Activated naive CD4-positive, alpha-beta T cell (primary cell): ENCODE measurements at places on chromosomes 16 and 17.

- no peak for DNase-seq
Observed at GRCh38 chr16:283033-283805, at the start of gene PDIA2. TSS of gene PDIA2 (plus strand) at chr16:283164. CDS start at chr16:283170, 6 bp downstream.

GRCh38 chr17:75404731-75405364 lies 630 bp downstream of the GRB2 start:
- DNase-seq = peak; percentile 30

DNA sequence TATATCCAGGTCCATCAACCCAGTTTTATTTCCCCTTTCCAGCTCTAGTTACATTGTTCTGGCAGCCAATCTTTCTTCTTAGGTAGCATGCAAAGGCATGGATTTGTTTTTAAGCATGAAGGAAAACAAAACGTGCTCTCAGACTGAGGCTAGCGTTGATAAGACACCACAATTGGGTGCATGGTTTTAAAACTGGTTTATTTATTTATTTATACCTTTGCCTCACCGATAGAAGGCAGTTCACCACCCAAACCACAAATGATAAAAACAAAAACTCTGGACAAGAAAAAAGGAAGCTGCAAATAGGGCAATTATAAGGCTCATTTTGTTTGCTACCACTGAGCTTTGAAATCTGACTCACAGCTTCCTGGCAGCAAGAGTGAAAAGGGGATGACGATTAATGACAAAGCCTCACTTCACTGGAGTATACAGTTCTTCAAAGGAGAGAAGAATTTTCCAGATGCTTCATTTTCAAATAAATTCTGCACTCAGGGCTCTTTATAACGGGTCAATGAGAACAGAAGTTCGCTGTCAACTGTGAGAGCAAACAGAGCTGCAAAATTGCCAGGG lies 278.4 kb upstream of the IRX5 start:
- no peak for DNase-seq

- no peak for DNase-seq
Observed at GRCh38 chr17:77691216-77692085, 267.1 kb upstream of the TNRC6C start.

- DNase-seq = no peak
Observed at GRCh38 chr16:26772503-26772902, 294.2 kb upstream of the C16orf82 start.

- no peak for DNase-seq
Observed at GRCh38 chr17:16381496-16381820, 567 bp downstream of the UBB start.

DNA sequence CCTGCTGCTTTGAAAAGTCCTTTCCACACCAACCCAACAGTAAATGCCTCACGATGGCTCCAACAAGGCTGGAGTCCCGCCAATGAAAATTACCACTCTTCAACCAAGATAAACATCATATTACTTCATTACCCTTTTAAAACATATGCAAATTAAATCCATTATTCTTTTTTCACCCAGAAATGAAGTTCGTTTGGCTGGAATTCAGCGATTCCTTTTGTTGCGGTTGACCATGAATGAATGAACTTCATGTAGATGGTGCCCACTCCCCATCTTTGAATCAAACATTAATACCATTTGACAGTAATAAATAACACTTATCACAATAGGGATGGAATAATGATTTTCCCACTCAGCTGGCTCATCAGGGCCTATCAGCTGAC lies 211.5 kb upstream of the TOX3 start:
- DNase-seq = no peak

DNA sequence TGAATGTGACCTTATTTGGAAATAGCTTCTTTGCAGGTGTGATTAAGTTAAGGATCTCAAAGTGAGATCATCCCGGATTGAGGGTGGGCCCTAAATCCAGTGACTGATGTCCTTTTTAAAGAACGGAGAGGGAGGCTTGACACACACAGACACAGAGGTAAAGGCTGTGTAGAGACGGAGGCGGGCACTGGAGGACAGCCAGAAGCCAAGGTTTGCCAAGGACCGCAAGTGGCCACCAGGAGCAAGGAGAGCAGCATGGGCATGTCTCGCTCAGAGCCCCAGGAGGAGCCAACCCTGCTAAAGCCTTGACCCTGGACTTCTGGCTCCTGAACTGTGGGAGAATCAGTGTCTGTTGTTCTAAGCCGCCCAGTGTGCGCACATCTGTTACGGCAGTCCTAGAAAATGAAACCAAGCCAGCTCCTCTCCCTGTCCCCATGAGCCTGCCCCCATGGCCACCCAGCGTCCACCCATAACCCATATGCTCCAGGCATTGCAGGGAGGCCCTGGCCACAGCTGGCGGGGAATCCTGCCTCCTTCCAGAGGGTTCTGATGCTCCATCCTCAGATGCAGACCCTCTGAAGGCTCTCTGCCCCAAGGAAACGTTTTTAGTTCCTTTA lies 15.2 kb downstream of the CNGB1 start:
- no peak for DNase-seq

DNA sequence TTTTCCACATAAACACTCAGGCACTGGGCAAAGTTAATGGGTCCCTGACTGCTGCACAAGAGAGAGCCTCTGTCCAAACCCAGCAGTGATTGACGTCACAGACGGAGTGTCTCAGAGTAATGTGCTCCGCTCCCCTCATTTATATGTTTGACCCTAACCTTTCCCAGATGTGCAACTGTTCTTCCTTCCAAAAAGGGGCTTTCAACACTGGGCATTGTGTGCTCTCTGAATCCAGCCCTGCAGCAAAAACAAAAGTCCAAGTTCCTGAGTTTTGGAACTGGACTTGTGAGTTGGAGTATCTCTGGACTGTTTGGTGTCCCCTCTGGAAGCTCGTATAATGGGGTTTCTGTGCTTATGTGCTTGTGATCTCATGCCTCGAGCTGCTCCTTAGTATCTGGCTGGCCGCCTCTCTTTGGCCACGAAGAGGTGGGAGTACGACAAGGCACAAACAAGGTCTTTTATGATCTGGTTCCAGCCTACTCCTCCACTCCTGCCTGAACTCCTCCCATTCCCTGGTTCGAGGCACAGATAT lies 76.4 kb upstream of the SMIM36 start:
- DNase-seq = no peak

GRCh38 chr17:4417129-4417667 lies 16.5 kb upstream of the SPNS3 start:
- DNase-seq = no peak

- no peak for DNase-seq
Observed at GRCh38 chr16:88047462-88047861, 96.2 kb downstream of the BANP start.

DNA sequence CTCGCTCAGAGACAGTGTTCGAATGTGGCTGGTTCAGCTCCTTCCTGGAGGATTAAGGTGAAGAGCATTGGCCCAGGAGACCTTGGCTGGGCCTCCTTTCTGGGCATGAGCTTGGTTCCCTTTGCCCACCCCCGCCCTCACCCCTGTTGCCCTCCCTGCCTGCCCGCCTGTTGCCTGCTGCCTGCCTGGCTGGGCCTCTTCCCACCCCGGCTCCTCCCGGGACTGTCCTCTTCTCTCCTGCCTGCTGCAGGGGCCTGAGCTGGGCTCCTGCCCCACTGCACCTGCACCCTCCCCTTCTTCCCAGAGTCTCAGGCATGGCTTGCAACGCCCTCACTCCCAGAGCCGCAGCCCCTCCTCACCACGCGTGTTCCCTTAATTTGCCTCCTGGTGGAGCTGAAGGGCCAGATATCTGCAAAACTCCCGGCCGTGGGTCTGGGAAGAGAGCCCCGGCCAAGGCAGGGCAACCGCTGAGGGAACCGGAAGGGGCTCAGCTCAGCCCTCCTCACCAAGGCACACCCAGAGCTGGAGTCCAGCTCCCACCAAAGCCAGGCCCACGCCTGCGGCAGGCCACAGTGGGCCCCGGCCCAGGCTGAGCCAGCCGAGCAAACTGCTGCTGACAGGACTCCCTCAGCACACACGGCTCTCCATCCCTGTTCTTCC lies 31.2 kb downstream of the MNT start:
- no peak for DNase-seq

- no peak for DNase-seq
Observed at GRCh38 chr17:35213412-35213940, 19.3 kb upstream of the SLC35G3 start.

GRCh38 chr17:74391771-74392170 lies 24.5 kb downstream of the GPR142 start:
- DNase-seq = no peak

DNA sequence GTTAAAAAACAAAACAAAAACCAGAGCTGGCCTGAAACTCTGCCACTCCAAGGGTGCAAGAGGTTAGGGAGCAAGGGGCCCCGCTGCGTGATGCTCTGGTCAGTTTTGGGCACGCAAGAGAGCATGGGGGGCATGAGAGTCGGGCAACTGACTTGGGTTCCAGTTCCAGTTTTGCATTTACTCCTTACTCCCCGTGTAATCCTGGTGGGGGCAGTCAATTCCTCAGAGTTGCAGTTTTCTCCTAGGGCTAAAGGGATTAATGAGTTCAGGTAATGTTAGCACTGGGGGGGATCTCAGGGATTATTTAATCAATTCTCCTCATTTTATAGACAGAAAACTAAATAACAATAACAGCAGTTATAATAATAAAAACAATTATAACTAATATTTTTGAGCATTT lies 72.9 kb upstream of the PMFBP1 start:
- no peak for DNase-seq

DNA sequence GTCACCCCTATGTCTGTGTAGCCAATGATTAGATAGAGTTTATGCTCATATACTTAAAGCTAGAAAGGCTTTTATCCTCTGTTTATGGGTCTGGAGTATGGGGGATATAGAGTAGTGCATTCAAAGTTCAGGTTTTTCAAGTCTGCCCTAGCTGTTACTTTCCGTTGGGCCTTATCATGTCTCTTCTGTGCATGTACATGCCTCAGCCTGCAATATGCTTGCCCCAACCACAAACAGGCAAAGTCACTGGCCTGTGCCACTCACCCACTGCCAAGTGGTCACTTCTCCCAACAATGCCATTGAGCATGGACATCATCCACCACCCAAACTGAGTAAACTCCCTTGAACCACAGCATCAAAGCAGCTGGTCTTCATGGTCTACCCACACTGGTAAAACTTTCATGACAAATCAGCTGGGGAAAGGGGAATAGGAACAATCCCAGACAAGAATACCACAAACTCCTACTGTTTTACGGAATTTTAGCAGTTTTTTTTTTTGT lies 70.3 kb upstream of the C17orf78 start:
- no peak for DNase-seq

DNA sequence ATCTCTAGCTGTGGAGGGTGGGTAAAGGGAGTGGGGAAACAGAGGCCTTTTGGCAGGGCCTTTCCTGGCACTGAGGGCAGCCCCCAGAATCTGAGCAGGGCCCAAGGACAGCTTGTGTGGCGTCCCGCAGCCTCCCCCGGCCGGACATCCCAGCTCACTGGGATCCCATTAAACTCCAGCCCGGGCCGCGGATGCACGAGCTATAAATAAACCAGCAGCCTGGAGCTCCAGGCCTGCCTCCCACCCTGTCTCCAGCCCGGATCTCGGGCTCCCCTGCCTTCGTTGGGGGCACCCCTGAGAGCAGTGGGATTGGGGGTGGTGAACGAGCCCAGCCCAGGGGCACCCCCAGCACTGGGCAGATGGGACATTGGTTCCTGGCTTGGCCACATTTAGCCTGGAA lies 13.8 kb upstream of the AATK start:
- DNase-seq = no peak

DNA sequence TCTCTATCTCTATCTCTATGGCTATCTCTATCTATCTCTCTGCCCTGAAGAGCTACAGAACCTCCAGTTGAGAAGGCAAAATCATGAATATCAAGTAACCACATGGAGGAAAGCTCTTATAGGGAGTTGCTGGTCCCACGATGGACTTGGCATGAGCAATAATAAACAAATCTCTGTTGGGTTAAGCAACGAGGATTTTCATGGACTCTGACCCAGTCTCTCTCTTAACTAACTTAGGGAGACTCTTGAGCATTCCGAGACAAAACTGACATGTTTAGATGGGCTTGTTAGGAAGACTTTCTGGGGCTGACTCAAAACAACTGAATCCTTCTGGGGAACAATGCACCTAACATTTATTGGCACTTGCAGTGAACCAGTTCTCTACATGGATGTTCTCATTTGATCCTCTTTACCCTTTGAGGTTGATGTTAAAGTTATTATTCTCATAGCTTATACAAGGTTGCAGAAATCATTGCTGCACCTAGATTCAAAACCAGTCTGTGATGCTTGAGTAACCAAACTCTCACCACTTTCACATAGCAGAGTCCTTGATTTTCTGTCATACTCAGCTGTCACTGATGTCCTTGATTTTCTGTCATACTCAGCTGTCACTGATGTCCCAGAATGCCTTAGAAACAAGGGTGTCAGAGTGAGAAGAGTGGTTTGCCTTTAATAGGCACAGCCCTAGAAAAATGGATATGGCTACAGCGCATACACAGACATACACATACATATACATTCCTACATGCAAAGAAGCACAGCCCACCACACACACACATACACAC lies 354.6 kb upstream of the MAF start:
- no peak for DNase-seq

GRCh38 chr17:83084621-83085056 lies 5.2 kb downstream of the METRNL start:
- no peak for DNase-seq

GRCh38 chr17:2689411-2690164 lies 22.0 kb downstream of the CLUH start:
- no peak for DNase-seq

DNA sequence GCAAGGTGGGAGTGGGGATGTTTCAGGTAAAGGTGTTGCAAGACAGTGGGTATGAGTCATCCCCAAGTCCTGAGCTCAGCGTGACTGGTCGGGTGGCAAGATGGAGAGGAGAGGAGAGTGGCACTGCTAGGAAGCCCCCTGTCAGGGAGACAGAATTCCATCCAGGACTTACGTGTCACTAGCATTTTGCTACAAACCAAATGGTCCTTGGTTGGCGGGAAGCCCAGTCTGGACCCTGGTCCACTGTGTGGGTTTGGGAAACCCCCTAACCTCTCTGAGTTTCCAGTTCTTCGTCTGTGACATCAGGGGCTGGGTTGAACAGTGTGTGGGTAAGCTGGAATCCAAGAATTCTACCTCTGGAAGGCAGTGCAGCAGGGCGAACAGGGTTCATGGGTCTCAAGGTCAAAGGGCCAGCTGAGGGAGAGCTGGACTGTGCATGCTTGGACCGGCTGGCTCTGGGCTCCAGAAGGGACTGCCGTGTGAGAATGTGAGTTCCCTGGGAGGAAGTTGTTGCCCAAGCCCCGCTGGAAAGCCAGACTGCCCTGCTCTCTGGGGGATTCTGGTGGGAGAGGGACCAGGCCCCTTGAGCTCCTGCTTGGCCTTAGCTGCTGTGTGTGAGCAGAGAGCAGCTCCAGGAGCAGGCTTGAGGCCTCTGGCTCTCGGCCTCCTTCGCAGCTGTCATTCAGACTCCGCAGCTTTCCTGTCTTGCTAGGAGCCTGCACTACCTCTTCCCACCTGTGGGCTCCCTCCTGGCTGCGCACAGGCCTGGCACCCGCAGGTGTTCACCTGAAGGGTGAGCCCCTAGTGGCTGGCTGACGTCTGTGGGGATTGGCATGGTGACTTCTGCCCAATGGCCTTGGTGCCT lies 84.6 kb downstream of the NT5M start:
- no peak for DNase-seq

DNA sequence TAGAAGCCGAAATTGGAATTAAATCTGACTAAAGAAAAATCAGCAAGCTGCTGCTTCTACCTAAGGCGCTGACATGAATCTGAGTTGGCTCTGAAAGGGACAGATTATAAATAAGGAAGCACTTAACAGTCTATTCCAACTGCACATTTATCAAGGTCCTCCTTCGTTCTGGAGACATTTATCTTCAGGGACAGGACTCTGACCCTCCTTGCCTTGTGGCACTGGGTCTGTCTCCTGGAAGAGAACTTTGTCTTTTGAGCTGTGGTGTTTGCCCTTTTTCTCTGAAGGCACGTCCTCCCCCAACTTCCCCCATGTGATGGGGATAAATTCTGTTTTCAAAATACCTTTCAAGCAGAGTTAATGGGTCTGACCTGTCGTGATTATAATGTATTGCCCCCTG lies 47.0 kb upstream of the MARCHF10 start:
- no peak for DNase-seq
